ENCODE measurements at places on chromosomes 12 and 14. TPM values are rescaled to one million over a fixed set of nuclear protein-coding genes. Genes with fewer than 3 reads are reported as not detected.

GRCh38 chr14:103731481-103731880 lies 15.9 kb downstream of the ZFYVE21 start:
- H3K36me3 ChIP-seq: no peaks in the 10 kb centered on the region
- H3K27me3 ChIP-seq: no peaks in the 10 kb centered on the region
- peaks cover 23% of the 10 kb centered on the region for H3K4me1 ChIP-seq
- H3K27ac ChIP-seq: no peak overlapping the region

DNA sequence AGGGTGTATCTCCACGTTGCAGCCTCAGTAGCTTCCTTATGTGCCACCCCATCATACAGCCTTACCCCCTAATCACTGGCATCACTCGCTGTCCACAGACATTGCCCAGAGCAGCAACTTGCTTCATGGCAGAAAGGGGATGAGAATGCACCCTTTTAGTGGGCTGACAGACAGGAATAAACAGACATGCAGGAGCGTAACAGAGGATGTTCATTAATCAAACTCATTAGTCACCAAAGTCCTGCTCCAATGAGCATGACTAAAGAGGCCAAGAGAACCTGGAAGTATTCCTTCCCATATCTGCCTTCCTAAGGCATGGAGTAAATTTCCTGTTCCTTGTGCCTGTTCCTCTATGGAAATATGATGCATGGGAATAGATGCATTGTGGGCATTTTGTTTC lies 197.0 kb downstream of the PHLDA1 start:
- no peak for DNase-seq
- no peaks in the 10 kb centered on the region for H3K27me3 ChIP-seq
- H3K4me3 ChIP-seq: no peak overlapping the region
- no peaks in the 10 kb centered on the region for H3K36me3 ChIP-seq
- H3K4me1 ChIP-seq: peaks cover 3% of the 10 kb centered on the region
- H3K27ac ChIP-seq: no peak overlapping the region

DNA sequence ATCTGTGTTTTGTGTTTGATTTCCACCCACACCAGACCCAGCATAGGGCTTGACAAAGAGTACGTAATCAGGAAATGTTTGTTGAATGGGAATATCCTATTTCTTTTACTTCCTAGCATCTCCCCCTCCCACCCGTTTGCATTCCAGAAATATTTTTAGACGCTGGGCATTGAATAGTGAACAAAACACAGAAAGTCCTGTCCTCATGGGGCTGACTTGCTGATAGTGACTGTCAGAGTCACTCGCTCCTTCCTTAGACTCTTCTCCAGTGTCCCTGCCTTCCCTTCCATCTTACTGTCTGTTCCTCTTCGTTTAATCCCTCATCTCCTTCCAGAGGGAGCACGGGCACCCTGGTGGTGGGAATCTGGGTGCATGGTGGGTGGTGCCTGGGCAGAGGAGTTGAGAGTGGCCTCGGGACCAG lies 53.6 kb downstream of the SLC25A47 start:
- DNase-seq: no peak
- H3K27me3 ChIP-seq: no peaks in the 10 kb centered on the region
- peaks cover 2% of the 10 kb centered on the region for H3K4me1 ChIP-seq
- peak overlapping the region; percentile 72 for H3K4me3 ChIP-seq
- H3K36me3 ChIP-seq: no peaks in the 10 kb centered on the region

GRCh38 chr14:103516426-103517173 lies 6.0 kb downstream of the CKB start:
- H3K4me1 ChIP-seq: peaks cover 11% of the 10 kb centered on the region
- H3K4me3 ChIP-seq: no peak overlapping the region
- no peaks in the 10 kb centered on the region for H3K36me3 ChIP-seq
- H3K27ac ChIP-seq: no peak overlapping the region
- DNase-seq: peak; percentile 10

DNA sequence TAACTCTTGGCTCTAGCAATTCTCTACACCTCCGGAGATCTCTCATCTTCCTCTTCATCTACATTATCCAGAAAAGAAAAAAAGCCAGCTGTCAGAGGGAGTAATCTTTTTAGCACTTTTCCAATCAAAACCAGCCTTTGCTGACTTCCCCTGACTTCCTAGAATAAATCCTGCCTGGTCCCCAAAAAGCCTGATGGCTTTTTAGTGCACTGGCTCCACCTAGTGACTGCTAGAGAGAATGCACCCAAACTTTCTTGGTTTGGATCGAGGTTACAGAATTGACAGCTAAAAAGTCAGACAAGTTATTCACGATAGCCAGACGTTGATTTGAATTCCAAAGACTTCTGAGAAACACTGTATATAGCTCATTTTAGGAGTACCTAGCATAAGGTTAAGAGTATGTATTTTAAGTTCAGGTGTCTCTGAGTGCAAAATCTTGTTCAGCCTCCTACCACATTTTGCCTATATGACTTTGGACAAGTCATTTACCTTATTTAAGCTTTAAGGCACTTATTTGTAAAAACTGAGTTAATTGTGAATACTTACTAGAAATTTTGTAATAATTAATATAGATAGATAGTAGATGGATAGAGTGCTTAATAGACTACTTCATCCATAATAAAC lies 185.7 kb upstream of the GRIN2B start:
- no peak overlapping the region for H3K4me3 ChIP-seq
- H3K27me3 ChIP-seq: no peaks in the 10 kb centered on the region
- H3K36me3 ChIP-seq: no peaks in the 10 kb centered on the region
- H3K4me1 ChIP-seq: no peaks in the 10 kb centered on the region

- no peak for DNase-seq
- H3K27me3 ChIP-seq: no peaks in the 10 kb centered on the region
- H3K36me3 ChIP-seq: no peaks in the 10 kb centered on the region
- no peaks in the 10 kb centered on the region for H3K4me1 ChIP-seq
Measured at GRCh38 chr14:32049361-32050088, 27.6 kb upstream of the ARHGAP5 start.

DNA sequence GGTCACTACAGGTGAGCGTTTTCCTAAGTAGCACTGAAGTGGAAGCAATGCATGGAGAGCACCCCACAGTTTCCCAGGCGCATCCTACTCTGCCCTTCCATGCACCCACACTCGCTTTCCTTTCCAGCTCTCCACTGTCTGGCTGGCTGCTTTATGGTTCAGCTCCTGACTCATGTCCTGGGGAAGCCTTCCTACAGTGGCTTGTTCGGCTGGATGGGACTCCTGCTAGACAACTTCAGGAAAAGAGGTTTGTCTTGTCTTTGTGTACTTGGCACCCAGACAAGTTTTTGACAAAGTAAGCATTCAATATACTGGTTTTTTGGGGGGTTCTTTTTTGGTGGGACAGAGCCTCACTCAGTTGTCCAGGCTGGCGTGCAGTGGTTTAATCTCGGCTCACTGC lies 21.6 kb downstream of the PPM1H start:
- H3K36me3 ChIP-seq: no peaks in the 10 kb centered on the region
- no peaks in the 10 kb centered on the region for H3K4me1 ChIP-seq
- no peak overlapping the region for H3K27ac ChIP-seq
- no peak for DNase-seq
- no peaks in the 10 kb centered on the region for H3K27me3 ChIP-seq

The TMEM19 gene
- 11.2 TPM for total RNA-seq

The PROX2 gene
- not detected for total RNA-seq

The P2RX7 gene
- total RNA-seq: 6.9 TPM

The ARL6IP4 gene
- 193 TPM for total RNA-seq

Data from ovary (tissue), 10 donors.